EL (cell line): ENCODE measurements at places on chromosomes 2 and 18.

- no peak for DNase-seq
Observed at GRCh38 chr18:61209801-61210200, 123.4 kb upstream of the CDH20 start.

DNA sequence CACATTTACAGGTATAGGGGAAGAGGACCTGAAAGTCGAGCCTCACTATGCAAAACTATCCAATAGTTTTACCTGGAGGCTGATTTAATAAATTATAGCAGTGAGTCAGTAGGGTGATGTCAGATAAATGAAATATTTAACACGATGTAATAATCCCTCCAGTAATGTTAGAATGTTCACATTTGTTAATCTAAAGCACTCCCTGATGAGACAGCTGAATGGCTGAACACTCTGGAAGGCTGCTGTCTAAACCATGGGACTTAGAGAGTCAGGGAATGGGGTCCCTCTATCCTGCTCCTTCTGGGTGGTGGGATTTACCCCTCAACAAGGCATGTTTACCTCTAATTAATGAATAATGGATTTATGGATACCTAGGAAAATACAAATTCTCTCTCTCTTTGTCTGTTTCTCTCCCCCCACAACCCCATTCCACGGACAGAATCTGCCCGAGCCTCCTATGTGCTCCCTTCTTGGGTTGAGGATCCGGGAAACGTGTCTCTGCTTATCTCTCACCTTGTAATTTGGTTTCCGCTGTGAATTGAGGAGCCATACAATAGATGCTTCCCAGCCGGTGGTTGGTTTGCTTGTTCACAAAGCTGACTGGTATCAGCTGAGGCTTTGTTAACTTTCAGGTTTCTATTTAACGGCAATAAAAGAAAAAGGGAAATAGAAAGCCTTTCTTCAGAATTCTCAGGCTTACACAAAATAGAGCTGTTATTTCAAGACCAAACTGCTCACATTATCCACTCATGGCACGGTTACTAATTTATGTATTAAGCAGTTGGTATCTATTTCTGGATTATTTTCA, 25.9 kb downstream of the LRRC30 start:
- no peak for DNase-seq

DNA sequence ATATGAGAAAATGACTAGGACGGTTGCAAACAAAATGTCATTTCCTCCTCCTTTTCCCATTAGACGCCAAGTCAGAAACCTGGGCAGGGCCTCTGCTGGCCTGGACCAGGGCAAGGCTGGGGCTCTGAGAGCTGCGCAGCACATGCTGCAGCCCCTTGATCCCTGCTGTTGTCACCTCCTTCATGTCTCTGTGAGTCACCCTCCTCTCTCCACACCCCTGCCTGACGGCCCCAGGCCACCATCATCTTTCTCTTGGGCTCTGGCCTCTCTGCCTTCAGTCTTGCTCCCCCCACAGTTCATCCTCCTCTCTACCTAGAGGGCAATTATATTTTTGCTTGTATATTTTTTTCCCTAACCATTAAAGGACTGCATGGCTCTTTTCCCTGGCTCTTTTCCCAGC, 10.0 kb downstream of the FLACC1 start:
- peak; percentile 6 for DNase-seq

- DNase-seq, result peak; percentile 92
Observed at GRCh38 chr2:67311536-67311935, 85.6 kb upstream of the ETAA1 start.

DNA sequence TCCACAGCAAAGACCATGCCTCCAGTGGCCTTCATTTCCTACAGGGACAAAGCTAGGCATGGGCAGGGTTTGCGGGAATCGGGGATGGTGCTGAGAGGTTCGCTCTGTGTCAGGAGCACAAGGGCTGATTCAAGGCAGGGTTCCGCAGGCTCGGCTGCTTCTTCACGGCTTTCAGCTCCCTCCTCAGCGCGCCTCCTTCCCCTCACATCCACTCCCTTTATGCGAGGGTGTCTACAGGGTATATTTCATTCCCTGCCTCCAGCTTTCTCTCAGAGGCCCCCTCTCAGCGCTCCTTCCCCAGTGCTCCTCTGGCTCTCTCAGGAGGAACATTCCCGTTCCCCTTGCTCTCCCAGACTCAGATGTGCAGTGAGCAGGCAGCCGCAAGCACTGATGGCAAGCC, 78.7 kb upstream of the ASB18 start:
- no peak for DNase-seq

GRCh38 chr2:102397209-102397608, 25.8 kb upstream of the IL18RAP start:
- no peak for DNase-seq

DNA sequence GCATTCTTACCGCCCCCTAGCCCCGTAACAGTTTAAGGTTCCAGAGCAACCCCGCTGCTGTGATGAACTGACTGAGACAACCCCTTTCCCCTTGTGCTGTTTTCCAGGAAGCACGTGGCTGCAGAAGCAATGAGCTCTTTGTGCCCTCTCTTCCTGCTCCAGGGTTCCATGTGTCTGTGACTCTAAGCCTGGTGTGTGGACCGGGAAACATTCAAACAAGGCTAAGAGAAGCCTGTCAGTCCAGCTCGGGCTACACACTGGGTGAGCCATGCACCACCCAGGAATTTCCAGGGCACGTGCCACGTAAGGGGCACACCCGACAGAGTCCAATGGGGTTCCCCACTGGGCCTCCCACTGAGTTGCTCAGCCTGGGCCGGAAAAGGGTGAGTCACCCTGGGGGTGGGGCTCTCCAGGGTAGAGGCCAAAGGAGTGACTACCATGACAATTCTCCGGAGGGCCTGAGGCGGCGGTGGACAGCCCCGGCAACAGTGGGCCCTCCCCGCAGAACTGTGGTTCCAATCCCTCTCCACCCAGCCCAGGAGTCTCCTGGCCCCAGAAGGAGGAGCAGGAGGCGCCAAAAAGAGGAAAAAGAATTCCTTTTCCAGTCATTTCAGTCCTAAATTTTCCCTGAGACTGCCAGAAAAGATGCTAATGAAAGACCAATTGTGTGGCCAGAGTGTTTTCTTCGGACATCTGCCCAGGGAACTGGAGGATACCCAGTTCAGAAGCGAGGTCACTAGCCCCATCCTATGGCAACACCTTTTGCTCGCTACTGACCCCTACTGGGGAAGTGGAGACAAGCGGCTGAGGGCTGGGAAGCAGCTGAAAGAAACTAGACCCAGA, 157.8 kb upstream of the SLC1A4 start:
- peak; percentile 100 for DNase-seq

DNA sequence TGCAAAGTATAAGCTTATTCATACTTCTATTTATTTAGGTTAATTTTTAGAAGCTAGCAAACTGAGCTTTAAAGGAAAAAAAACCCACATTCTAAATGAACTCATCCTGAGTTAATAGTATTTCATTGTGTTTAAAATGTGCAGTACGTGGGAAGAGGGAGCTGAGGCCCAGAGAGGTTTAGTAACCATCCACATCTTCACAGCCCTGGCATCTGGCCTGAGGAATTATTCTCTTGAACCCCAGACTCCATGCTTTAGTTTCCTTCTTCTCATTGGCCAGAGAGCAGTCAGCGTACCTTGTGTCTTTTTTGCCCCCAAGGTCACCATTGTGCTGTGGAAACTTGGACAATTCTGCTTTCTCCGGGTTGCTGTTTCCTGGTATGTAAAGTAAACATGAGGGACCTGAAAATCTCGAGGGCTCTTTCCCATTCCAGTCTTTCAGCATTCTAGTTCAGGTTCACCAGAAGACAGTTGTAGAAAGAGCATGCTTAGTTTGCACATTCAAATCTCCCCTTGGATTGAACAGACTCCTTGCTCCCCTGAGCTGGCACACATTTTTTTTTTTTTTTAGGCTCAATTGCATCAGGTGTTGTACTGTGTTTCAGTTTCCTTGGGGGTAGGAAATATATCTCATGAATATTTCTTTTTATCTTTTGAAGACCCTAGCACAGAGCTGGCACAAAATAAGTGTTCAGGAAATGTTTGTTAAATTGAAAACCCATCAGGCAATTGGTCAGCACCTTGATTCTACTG, 81.4 kb downstream of the MYCN start:
- no peak for DNase-seq

GRCh38 chr2:23485841-23486683, 101.1 kb downstream of the KLHL29 start:
- no peak for DNase-seq

GRCh38 chr2:70188460-70188859, 2.4 kb downstream of the C2orf42 start:
- DNase-seq, result no peak

GRCh38 chr18:48947092-48947491, 3.7 kb downstream of the SMAD7 start:
- no peak for DNase-seq

- DNase-seq, result peak; percentile 97
Observed at GRCh38 chr2:38146907-38147307, 71.0 kb upstream of the CYP1B1 start.

DNA sequence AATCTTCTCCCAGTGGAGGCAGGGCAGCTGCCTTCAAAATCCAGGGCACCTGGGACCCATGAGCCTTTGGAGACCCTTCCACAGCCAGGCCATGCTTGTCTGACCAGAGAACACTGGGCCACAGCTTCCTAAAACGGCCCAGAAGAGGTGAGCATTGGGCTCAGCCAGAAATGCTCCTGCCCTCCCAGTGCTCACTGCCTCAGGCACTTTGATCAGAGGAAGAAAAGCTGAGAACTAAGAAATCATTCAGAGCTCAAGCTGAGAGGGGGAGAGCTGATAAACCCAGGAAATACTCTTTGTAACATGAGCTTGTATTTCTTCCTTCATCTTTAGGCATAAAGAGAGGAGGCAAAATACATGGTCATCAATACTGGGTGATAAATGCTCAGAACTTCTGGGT, 365.5 kb upstream of the KLHL29 start:
- DNase-seq, result no peak

- no peak for DNase-seq
Observed at GRCh38 chr2:182316950-182317349, 109.9 kb downstream of the PDE1A start.

- DNase-seq, result peak; percentile 92
Observed at GRCh38 chr2:188199716-188200128, 92.0 kb upstream of the GULP1 start.

DNA sequence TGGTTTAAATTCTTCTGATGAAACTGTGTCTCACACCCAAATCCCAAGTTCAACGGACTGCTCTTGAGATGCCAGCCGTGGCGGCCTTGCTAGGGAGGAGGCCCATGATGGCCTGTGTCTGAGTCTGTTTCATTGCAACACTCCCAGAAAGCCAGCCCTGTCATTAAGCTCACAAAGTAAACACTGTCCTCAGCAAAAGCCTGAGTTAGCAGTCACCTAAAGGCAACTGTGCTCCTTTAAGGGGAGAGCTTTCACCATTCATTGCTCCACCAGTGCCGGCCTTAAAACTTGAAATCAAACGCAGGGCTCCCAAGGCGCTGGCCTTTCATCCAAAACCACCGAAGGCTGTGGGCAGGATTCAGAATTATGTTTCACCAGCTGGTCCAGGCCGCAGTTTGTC, 42.5 kb upstream of the PPP1CB start:
- DNase-seq, result no peak

DNA sequence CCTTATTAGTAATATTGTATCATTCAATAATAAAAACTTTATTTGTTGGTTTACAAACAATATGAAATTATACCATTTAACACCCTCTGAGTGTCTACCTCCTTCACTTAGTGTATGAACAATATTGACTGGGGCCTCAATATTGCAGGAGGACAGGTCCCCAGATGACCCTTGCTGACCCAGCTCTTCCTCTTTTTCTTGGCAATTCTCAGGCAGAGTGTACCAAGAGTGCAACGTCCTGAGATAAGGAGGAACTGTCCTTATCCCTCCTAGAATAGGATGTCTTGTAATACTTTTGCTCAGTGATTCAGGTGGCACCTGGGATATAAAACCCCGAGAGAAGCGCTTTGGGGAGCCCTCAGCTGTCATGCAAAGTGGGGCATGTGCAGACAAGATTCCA, 76.8 kb downstream of the PLA2R1 start:
- no peak for DNase-seq

DNA sequence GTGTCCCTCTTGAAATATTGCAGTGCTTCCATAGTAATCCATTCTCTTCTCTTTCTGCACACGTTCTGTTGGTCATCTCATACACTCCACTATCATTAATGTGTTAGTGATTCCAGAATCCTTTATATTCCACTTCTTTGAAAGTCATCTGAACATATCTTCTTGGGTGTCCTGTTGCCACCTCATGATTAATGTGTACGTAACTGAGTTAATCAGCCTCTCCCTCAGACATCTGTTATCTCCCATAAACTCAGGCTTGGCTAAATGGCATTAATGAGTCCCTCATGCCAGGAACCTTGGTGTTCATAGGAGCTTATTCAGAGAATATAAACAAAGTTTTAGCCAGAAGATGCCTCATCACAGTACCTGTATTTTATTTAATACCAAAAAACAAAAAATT, 126.4 kb downstream of the NCOA1 start:
- DNase-seq, result no peak

- DNase-seq, result peak; percentile 85
Observed at GRCh38 chr2:108492364-108492763, 41.9 kb upstream of the LIMS1 start.

GRCh38 chr18:12703664-12704063, 822 bp downstream of the PSMG2 start:
- DNase-seq, result peak; percentile 53

- DNase-seq, result no peak
Observed at GRCh38 chr2:158213773-158214172, 112.1 kb downstream of the UPP2 start.

DNA sequence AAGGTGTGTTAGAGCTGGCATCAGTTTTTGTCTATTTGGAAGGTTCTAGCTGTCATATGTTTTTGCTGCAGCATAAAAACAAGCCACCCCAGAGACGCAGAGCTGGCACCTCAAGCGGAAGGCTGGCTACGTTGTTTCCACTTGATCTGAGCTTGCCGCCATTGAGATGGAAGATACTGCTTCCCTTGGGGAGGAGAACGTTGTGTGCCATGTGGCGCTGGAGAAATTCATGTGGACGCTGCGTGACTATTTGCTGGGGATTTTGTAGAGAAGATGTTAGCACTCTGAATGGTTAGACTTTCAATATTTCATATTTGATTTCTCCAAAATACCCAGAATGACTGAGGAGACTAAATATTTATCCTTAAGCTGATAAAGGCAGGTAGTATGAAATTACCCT, 216.2 kb upstream of the ST6GAL2 start:
- no peak for DNase-seq

GRCh38 chr2:61470122-61470951, 550 bp downstream of the USP34 start:
- peak; percentile 78 for DNase-seq

- peak; percentile 48 for DNase-seq
Observed at GRCh38 chr2:58606799-58607198, 365.7 kb upstream of the FANCL start.

- DNase-seq, result no peak
Observed at GRCh38 chr2:122251158-122251557, 495.7 kb downstream of the TSN start.

DNA sequence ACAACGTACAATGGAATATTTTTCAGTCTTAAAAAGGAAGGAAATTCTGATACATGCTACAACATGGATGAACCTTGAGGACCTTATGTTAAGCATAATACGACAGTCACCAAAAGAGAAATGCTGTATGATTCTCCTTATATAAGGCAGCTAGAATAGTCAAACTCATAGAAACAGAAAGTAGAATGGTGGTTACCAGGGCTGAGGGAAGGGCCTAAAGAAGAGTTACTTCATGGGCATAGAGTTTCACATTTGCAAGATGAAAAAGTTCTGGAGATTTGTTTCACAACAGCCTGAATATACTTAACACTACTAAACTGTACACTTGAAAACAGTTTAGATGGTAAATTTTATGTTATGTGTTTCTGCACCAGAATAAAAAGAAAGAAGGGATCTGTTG, 113.3 kb downstream of the GALNT1 start:
- DNase-seq, result no peak
